ENCODE measurements at places on chromosomes 2 and 18. TPM values are rescaled to one million over a fixed set of nuclear protein-coding genes. Genes with fewer than 3 reads are reported as not detected.

GRP gene
- total RNA-seq = 2.0 TPM

SERPINB3 gene
- total RNA-seq = not detected

NTSR2 gene
- 1.1 TPM for total RNA-seq

EPAS1 gene
- total RNA-seq = 37.2 TPM

EIF5B gene
- total RNA-seq = 24.9 TPM

SCN1A gene
- total RNA-seq = 119 TPM

ZSCAN30 gene
- total RNA-seq = 30.9 TPM

FEV gene
- total RNA-seq = not detected

PROKR1 gene
- 2.2 TPM for total RNA-seq

ANKRD62 gene
- 0.06 TPM for total RNA-seq

TP53I3 gene
- 62.5 TPM for total RNA-seq

FHOD3 gene
- 30.0 TPM for total RNA-seq

PDE11A gene
- total RNA-seq = 6.5 TPM

SLC30A3 gene
- 5.5 TPM for total RNA-seq

GAD1 gene
- total RNA-seq = 17.2 TPM

SRD5A2 gene
- total RNA-seq = 0.17 TPM

NEB gene
- total RNA-seq = 2.4 TPM

MYO5B gene
- total RNA-seq = 8.0 TPM

Data from spinal cord (tissue), 10 donors.